ENCODE measurements at places on chromosomes 5 and 9.

DNA sequence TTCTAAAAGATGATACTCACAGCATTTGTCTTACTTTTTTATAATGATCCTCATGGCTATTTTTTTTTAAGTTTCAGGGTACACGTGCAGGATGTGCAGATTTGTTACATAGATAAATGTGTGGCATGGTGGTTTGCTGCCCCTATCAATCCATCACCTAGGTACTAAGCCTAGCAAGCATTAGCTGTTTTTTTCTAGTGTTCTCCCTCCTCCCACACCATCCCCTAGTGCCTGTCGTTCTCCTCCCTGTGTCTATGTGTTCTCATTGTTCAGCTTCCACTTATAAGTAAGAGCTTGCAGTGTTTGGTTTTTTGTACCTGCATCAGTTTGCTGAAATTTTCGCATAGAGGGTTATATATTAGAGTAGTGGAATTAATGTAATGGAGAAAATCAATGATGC lies 189.1 kb upstream of the CDH12 start:
- no peak for DNase-seq

- no peak for DNase-seq
Observed at GRCh38 chr5:86797677-86798076, 179.9 kb downstream of the COX7C start.

DNA sequence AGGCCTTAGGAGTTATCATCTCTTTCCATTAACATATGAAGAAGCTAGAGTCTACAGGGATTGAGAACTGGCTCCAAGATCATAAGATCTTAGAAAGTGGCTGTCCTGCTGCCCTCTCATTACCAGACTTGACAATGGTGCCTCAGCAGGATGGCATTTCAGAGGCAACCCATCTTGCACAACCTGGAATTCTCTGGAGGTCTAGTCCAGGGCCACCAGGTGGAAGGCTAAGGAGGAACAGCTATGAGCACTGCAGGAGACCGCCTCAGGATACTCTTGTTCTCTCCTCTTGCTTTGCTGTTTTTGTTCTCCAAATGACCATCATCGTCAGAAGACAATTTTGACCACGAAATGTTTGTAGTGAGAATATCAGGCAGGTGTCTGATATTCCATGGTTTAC lies 322.6 kb downstream of the FBXL17 start:
- DNase-seq, result no peak

GRCh38 chr5:54390015-54390414 lies 65.5 kb upstream of the HSPB3 start:
- no peak for DNase-seq

GRCh38 chr9:129761293-129761900 lies 8.6 kb upstream of the PTGES start:
- DNase-seq, result no peak

DNA sequence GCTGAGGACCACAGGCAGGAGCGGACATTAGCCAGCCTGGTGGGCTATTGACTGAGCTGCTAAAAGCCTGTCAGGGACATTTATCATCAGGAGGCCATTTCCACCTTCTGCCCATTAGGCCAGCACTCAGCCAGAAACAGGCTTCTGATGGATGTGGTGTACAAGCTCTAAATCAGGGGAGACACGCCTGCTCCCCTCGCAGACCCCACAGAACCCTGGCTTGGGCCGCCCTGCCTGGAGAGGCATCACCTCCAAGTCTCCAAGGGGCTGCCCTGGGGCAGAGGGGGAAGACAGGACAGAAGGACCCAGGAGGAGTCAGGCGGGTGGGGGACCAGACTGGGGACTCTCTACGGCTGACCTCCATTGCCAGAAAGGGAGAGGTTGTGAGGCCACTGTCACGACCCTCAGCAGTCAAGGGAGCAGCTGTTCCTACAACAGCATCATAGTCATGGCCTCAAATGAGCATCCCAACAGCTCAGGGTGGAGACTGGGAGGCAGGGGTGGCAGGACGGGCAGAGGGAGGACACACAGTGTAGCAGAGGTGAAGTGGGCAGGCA lies 24.0 kb upstream of the TRIM14 start:
- no peak for DNase-seq

- no peak for DNase-seq
Observed at GRCh38 chr5:115097236-115097635, 72.5 kb downstream of the TRIM36 start.

GRCh38 chr9:112866662-112867274 lies 23.9 kb downstream of the SLC46A2 start:
- no peak for DNase-seq

DNA sequence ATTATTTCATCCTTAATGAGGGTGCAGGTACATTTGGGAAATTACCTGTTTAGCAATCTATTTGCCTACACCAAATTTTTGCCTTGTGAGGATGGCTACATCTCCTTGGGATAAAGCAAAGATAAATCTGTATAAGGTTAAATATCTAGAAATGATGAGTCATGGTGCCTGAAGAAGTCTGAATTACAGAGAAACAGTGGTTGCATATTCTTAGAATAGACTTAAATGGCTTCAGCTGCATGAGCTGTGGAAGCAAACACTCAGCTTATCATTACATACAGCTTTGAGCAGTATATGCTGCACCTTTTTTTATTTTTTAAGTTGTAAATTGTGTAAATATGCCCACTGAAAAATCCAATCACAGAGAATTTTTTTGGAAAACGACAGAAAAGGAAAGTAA lies 153.5 kb downstream of the RAPGEF6 start:
- no peak for DNase-seq

- no peak for DNase-seq
Observed at GRCh38 chr9:106983346-106983745, 120.4 kb downstream of the ZNF462 start.

- no peak for DNase-seq
Observed at GRCh38 chr5:73674669-73675004, 48.6 kb downstream of the ARHGEF28 start.

DNA sequence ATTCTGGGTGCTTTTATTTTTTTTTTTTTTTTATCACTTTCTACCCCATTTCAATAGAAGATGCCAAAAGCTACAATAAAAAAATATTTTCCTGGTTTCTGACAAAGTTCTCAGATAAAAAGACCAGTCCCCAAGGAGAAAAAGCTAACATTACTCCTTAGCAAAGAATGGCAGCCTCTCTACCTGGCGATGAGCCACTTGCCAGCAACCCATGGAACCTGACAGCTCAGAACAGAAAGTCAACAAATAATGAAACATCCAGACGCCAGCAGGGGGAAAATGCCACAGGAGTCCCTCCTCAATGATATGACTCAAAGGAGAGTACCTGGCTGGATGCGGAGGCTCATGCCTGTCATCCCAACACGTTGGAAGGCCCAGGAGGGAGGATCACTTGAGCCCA lies 123.2 kb downstream of the MYO10 start:
- DNase-seq, result no peak

DNA sequence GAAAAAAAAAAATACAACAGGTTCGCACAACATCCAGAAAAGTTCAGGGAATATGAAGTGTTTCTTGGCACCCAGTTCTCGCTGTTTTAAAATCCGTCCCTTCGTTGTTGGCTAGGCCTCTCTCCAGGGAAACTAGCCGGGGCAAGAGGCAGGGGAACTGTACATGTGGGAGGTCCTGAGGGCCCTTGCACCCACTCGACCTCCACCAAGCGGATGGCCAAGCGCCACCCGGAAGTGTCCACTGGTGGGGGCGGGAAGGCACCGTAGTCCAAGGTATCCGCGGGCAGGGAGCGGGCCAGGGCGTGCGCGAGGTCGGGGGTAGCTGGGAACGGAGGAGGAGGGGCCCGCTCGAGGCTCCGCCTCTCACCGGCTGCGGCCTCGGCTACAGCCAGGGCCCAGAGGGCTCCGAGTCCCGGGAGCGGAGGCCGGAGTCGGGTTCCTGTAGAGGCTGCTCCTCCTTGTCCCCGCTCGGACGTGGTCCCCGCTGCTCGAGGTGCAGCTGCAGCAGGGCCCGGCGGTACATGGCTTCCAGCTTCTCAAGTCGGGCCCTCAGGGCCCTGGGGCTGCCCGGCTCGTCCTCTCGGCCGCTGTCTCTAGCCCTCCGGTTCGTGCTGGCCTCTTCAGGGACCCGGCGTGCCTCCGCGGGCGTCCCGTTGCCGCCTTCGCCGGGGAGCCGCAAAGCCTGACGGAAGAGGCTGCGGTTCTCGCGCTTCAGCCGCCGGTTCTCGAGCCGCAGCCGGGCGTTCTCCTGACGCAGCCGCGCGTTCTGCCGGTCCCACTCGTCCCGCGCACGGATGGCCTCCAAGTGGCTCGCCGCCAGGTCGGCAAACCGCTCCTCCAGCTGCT lies 720 bp downstream of the TUSC1 start:
- DNase-seq, result no peak

DNA sequence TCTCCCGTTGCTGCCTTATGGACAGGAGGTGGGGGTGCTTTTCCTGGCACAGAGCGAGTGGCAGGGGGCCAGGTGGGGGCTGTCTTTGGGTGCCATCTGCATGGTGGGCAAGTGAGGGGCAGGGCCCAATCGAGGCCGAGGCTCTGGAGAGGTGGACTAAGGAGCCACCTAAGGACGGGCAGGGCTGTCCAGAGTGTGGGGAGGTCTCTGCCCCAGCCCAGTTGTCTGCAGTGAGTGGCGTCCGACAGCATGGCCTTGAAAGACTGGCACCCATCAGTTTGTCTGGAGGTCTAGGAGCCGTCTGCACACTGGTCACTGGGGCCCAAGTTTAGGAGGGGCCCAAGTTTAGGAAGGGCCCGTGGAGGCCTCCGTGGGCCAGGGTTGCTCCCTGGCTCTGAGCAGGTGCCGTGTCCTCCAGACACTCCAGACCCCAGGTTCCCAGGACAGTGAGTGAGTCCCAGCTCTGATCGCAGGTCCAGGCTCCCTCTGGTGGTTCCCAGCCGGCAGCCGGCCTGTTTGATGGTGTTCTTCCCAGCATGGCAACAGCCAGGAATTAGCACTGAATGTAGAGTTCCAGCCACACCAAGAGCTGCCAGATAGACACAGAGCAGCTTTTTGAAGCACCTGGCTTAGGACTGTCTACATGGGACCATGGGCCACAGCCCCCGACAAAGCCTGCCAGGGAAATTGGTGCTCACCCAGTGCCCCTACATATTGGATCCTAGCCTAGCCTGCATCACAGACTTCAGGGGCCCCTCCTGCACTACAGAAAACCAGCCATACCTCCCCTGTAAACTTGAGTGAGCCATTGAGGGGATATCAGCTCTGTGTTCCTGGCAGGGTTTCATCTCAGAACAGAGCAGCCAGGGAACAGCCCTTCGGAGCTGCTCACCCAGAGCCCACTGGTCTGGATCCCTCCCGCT lies 120.9 kb downstream of the WNK2 start:
- DNase-seq, result no peak

- DNase-seq, result no peak
Observed at GRCh38 chr5:100708645-100709171, 173.5 kb downstream of the FAM174A start.

- no peak for DNase-seq
Observed at GRCh38 chr9:136848393-136849037, 694 bp upstream of the PHPT1 start.

DNA sequence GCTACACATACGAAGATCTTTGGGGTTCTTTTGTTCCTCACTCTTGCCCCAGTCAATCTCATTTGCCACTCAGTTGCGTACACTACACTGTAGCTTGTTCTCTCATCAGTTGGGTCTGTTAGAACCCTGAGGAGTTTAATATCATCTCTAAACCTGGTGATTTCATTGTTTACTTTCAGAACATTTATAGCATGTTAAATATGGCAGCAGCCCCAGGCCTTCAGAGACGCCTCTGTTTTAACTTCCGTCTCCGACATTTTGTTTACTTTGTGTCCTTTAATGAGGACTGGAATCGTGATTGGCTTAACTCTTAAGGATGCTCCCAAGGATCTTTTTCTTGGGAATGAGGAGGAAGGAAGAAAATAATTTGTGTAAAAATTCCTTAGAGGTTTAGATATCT lies 510.1 kb downstream of the NR2F1-AS1 start:
- DNase-seq, result no peak

DNA sequence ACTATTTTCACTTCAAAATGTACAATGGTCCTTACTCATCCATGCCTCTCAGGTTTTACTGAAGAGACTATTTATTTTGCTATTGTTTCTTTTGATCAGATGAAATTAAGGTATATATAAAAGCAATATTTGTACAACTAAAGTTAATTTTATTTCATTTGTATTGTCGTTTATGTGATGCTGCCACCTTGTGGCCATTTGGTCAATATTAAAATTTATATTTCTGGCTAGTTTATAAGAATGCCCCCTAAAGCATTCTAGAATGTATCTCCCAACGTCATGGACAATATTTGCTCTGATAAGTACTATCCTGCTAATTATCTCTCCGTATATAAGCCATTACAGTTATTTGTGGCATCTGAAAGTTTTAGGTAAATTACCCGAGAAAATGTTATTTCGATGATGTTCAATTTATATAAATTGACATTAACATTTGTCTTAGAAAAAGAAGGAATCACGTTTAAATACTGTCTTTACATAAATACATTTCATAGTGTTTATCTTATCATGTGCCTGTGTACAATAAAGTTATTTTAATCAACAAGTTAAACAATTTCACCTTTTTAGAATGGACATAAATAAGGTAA lies 680.0 kb downstream of the TAF11L14 start:
- DNase-seq, result no peak

DNA sequence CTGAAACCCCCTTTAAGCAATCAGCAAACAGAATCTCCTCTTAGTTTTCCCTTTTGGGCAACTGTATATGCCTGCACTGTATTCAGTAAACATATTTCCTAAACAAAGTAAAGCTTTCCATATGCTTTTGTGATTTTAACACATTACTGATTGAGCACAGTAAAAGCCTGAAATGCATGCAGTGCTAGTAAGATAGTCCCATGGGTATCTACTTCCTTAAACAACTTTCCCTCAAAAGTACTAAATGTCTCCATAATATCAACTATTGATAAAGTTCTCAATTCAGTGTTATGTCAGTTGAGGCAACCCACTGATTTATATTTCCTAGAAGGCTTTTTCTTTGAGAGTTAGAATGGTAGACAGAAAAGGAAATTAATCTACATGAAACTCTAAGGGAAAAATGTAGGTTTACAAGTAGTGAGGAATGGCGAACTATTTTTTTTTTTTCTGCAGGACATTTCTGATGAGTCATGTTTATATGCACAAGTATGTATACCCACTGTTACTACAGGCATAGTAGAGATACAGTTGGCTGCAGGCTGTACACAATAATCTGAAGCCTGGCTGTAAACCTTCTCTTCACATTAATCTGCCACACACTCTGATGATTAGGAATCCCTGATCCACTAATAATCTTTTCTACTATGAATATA lies 31.2 kb upstream of the CEP120 start:
- DNase-seq, result no peak

DNA sequence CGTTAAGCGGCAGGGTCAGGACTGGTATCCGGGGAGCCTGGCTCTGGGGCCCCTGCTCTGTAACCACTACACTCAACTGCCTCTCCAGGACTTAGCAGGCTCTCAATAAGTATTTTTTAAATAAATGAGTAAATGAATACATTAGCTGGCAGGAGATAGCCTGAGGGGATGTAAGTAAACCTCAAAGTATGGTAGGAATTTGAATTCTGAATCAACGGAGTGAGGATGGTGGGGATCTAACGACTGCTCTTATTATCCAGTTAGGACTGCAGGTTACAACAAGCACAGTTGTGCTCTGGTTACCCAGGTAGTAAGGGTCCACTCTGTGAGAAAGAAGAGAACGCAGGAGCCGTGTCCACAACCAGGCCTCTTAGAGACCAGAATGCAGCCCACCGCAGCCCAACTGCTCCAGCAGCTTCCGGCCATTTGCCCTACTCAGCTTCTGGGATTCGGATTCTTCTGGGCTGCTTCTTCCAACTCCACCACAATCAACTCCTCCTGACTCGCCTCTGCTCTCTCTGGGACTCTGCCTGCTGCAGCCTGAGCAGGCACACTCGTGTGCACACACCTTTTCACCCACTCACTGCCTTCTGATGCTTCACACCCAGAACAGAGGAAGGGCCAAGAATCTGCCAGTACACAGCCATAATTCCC lies 52.6 kb downstream of the MED27 start:
- no peak for DNase-seq
